ENCODE measurements at places on chromosomes 16 and 17.

- no peak for DNase-seq
Measured at GRCh38 chr16:72532906-72533410, 361.0 kb upstream of the PMFBP1 start.

GRCh38 chr16:75550211-75550662 is 5.8 kb downstream of the TMEM231 start:
- no peak for DNase-seq

DNA sequence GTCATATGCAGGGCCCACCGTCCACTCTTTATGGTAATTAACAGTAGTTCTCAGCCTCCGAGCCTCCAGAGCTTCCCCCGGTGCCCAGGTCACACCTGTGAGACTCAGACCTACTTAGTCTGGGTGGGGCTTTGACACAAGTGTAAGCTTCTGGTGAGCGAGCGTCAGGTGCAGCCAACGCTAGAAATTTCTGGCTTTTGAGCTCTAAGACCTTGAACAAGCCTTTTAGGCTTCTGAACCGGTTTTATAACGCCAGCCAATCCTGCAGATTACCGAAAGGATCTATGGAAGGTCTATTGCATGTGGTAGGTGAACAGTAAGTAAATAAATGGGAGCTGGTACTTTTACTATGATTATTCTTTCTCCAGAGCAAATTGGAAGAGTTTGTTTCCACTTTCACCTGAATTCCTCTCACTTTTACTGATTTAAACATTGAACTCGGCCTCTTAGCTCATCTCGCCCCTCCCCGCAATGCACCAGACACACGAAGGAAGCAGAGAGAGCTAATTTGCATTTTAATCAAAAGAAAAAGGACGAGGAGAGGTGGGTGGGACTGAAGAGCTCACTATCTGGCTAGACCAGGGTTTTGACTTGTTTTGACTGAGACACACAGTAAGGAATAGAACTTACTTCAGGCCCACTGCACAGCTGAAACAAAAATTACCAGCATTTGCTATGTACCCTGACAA is 47.1 kb downstream of the ABAT start:
- no peak for DNase-seq

GRCh38 chr16:78668393-78668792 is 568.9 kb downstream of the WWOX start:
- no peak for DNase-seq

DNA sequence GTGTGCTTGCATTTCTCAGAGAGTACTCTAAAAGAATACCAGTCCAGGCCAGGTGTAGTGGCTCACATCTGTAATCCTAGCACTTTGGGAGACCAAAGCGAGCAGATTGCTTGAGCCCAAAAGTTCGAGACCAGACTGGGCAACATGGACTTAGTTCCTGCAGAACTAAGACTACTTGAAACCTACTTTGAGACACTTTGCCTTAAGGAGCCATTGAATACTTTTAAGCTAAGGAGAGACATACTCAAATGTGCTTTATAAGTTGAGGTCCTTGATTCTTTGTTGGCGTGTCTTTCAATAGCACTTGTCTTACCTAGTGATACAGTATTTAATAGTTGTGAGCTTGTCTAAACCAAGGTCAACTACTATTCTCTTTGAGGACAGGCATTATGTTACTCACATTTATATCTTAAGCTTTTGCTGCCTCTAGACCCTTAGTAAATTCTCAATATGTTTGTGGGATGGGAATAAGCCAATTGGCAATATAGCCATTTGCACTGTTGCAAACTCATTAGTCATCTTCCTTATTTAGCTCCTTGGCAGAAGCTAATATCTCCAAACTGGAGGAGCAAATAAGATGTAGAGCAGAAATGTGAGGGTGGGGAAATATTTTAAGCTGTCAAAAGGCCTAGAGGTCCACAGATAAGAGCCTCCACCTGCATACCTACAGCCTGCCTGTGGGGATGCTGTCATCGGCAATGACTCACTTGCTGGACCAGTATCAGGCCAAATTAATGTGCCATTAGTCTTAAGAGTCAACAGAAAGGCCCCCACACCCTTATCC is 16.3 kb downstream of the SCPEP1 start:
- DNase-seq: no peak

- DNase-seq: peak; percentile 32
Measured at GRCh38 chr16:4415538-4416199, 727 bp downstream of the CORO7 start.

- no peak for DNase-seq
Measured at GRCh38 chr17:48351911-48352332, 78.1 kb downstream of the SKAP1 start.

DNA sequence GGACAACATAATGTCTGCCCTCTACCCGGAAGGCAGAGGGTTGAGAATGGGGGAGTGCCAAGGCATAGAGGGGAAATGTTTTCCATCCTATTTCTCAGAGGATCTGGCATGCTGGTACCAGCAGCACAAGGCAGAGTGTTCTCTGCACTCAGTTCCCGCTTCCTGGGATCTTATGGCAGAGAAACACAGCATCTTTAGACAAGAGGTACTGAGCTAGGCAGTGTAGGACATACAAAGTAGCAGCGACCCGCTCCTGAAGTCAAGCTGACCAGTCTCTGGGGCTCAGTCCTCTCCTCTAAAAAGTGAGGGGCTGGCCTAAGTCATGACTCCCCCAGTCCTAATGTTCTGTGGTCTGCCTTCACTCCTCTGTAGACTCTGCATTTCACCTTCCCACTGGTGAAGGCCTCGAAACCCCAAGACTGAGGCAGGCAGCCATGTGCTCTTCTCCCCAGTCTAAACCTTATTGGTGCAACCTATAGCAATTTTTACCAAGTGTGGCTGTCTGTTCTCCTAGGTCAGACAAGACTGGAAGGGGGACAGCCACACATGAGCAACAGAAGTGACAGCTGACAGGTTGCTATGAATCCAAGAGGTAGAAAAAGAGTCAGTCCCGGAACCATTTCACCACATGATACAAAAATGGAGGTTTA is 11.3 kb upstream of the TSPOAP1 start:
- DNase-seq: no peak

GRCh38 chr17:81165246-81166032 is at the start of gene PVALEF:
TSS of gene PVALEF (plus strand) at chr17:81165507. CDS start at chr17:81181227, 15,720 bp downstream.
- no peak for DNase-seq

DNA sequence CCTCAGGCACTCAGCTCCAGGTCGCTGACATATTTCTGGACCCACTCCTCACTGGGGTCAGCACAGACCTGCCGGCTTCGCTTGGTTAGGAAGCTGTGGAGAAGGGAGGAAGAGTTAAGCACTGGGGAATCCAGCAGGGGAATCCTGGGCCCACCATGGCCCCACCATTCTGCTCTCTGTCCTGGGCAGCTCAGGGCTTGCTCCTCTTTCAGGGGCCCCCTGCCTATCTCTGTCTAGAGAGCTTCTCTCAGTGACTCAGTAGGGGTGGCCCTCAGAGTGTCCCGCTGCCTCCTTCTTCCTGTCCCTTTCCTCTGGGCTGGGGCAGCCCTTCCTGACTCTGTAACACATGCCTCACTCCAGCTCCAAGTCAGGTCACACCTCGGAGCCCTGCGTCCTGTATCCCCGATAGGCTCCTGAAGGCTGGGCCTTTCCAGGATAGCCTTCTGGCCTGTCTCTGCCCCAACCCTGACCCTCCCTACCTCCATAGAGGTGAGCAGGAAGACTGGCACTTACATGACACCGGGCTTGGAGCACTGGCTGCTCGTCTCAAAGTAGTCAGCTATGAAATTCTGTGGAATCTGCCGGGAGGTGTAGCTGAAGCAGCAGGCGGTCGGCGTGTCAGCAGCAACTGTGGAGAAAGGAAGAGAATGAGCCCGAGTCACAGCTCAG is 1.1 kb downstream of the CCL3 start:
- no peak for DNase-seq

DNA sequence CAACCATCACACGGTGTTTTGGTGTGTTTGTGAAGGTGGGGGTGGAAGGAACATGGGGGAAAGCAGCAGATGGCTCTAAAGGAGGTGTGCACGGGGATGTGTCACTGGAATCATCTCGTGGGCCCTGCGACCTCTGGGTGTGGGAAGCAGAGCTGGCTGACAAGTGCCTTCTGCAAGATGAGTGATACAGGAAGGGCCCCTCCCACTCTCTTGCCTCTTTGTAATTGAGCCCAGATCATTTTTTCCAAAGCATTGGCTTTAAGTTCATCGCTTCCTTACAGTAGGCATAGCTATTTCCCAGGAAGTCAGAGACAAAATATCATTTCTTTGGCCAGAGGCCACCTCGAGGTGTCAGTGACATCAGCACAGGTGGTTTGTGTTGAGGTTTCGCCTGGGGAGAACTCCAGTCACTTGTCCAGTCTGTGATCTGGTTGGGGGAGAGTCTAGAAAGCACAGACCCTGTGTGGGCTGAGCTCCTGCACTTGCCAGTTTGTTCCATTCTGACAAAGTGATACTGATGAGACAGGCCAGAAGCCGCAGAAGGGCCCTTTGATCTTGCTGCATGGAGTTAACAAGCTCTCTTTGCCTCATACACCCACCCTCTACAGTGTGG is 20.6 kb upstream of the SNTB2 start:
- DNase-seq: no peak

- no peak for DNase-seq
Measured at GRCh38 chr17:40074175-40074512, 11.4 kb downstream of the THRA start.

GRCh38 chr17:6657633-6658287 is 6.2 kb downstream of the C17orf100 start:
- DNase-seq: no peak

GRCh38 chr17:33978889-33979288 is 276.2 kb upstream of the CCL2 start:
- DNase-seq: no peak

- DNase-seq: no peak
Measured at GRCh38 chr16:17989255-17989654, 347.3 kb downstream of the NPIPA8 start.

DNA sequence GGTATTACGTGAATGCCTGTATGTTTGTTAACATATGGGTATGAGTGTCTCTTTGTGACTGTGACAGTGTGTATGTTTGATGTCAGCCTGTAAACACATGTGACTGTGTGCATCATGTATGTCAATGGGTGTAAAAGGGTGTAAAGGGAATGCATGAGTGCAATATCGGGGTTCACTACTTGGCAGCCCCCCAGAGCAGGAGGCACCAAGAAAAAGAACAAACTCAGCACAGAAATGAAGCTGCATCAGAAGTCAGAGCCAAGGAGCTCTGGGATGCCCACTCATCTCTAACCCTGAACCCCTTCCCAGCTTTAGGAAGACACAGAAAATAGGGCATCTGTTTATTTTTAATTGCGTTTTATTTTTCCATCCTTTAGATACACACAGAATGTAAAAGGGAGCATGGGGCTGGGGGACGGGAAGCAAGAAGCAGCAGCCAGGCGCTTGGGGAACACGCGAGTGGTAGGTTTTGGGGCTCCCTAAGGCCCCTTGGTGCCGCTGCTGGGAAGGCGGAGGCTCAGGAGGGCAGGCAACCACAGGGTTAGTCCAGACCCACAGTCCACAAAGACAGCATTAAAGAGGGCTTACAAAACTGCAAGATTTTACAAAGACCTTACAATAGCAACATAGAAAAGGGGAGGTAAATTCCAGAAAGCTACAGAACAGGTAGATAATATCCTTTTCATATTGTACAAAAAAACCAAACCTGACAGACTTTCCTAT is 2.3 kb upstream of the HOXB6 start:
- DNase-seq: no peak

Measured in activated naive CD4-positive, alpha-beta T cell (primary cell).